ENCODE measurements at places on chromosomes 12 and 14.

GRCh38 chr14:79083356-79083755 is 913.2 kb downstream of the NRXN3 start:
- DNase-seq: no peak

DNA sequence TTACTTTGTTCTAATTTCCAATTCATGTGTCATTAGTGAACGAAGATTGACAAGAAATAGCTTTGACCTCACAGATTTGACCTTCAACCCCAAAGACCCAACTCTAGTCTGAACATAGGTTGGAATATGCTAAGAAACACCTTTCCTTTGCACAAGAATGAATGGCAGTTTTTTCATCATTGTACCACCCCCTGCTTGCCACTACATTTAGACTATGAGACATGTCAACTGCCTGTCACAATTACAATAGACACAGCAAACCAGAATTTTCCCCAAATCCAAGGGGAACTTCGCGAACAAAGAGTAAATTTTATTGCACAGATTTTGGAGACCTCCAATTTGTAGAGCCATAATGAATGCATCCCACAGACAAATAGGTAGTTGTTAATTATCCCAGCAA is 535.4 kb downstream of the PRKD1 start:
- DNase-seq: no peak

DNA sequence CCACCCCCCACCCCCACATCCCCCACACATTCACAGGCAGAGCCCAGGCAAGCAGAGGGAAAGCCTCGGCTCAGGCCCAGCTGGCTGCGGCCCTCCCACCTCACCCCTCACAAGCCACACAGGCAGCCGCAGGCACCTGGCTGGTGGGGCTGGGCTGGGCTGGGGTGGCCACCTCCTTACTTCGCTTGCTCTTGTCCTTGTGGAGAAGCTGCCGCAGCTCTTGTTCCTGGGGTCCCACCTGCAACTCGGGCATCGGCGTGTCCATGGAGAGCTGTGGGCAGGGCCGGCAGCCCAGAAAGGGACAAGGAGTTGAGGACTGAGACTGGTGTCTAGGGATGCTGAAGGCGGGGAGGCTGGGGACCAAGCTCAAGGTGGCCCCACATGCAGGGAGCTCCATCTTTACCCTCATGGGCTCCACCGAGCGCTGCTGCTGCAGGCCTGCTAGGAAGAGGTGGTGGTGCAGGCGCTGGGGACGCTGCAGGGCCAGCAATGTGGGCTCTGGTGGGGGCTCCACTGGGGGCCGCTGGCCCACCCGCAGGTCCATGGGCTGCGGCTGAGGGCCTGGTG is 21.2 kb downstream of the HDAC7 start:
- DNase-seq: no peak

GRCh38 chr12:105040476-105040875 is 43.8 kb downstream of the ALDH1L2 start:
- DNase-seq: no peak

DNA sequence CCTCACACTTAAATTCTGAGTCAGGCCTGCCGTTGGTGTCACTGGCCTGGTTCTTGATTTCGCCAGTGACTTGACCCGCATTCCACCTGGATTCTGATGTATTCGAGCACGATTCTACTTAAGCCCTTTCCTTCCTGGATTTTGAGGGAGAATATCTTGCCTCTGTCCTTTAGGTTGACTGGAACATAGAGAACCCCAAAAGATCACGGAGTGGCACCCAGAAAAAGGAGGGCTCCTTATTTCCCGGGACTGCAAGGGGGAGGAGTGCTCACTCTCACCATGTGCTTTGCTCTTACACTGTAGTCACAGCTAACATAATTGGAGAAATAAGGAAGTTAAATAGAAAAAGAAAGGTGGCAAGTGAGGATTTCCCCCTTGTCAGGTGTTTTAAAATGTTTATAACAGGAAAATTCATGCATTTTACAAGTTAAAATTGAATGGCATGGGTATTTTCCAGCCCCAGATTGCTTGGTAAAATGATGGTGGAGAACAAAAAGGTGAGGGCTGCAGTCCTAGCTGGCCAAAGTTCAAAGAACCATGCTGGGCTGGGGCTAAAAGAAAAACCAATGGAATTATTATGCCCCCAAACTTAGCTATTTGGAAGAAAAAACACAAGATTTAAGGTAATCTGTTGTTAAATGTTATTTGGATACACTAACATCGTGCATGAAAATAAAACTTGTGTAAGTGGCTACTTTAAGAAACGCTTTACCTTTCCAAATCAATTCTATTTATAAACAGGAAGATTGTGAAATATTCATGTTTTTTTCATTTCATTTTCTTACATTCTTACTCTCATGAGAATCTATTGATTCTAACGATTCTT is 8.9 kb downstream of the FOXA1 start:
- DNase-seq: no peak

- DNase-seq: no peak
Observed at GRCh38 chr12:28164644-28165275, 25.5 kb upstream of the CCDC91 start.

- DNase-seq: no peak
Observed at GRCh38 chr12:11108862-11109261, 16.7 kb upstream of the TAS2R43 start.

All from skeletal muscle cell (primary cell).